ENCODE measurements at places on chromosomes 1 and 21. TPM values are rescaled to one million over a fixed set of nuclear protein-coding genes. Genes with fewer than 3 reads are reported as not detected.

Gene CLCA1
- total RNA-seq, result not detected

GRCh38 chr21:44382536-44382935 lies 29.1 kb downstream of the TRPM2 start:
- no peak for DNase-seq

Gene TMCO2
- total RNA-seq, result 0.54 TPM

- no peak for DNase-seq
Observed at GRCh38 chr1:13818926-13819325, 118.9 kb downstream of the PRDM2 start.

GRCh38 chr1:109821221-109821669 lies 57.5 kb upstream of the EPS8L3 start:
- no peak for DNase-seq

GRCh38 chr1:41856944-41857285 lies 61.8 kb downstream of the HIVEP3 start:
- DNase-seq, result no peak

DNA sequence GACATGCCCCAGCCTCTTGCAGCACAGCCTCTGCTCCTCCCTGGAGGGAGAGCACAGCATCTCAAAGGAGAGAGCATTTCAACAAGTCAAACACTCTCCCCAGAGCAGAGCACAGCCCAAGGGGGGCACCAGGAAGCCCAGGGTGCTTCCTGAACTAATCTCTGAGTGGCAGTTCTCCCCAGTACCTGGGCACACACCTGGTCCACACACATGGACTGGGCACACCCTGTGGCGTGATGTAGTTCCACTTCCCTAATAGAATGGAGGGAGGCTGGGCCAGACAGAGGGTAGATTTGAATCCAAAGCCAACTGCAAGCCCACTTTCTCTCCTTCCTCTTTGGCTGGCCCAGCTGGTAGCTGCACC lies 55.5 kb downstream of the CD46 start:
- no peak for DNase-seq

- no peak for DNase-seq
Observed at GRCh38 chr21:26185021-26185420, 14.5 kb upstream of the APP start.

GRCh38 chr1:14597343-14598006 lies 1.0 kb upstream of the KAZN start:
- DNase-seq, result no peak

Gene LRRC52
- total RNA-seq, result not detected

Gene BGLAP
- total RNA-seq, result 1.2 TPM

Gene SV2A
- total RNA-seq, result 12.7 TPM

DNA sequence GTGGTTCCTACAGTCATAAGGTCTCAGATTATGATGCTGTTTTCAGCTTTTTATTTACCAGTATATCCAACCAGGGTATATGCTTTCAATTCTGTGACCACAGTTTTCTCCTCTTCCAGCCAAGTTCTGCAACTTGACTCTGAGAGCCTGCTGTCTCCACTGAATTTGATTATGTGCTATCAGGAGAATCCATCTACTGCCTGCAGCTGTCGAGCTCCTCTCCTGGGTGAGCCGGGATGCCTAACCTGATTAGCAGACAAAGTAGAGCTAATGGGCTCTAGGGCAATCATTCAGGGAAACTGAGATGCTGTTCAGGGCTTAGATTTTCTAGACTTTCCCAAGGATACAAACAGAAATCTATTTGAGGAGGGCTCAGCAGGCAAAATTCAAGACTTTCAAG lies 271.5 kb upstream of the BEND5 start:
- no peak for DNase-seq

Gene TNFSF4
- 0.15 TPM for total RNA-seq

DNA sequence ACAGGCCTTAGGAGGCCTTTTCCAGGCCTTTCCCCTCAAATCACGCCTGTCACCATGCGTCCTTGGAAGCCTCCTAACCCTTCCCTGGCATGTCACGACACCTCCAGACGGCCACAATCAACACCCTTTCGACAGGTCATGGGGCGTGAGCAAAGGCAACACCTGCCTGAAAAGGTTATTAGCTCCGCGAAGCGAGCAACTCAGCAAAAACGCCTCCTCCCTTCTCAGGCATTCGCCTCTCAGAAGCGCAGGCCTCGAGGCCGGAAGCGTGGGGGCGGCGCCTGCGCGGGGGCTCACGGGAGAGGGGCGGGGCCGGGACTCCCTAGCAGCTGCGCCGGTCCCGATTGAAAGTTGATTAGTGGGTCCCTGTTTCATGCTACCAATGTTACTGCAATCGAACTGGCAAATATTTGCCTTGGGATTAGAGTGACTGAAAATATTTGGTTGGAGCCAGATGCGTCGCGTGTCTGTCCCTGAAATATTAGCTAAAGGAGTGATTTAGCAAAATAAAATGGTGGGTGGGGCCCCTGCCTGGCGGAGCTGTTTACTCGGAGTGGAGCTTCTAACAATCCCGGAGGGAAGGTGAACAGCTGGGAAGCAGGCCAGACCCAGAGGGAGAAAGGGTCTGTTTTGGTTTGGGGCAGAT lies 44.9 kb downstream of the GFI1 start:
- no peak for DNase-seq

DNA sequence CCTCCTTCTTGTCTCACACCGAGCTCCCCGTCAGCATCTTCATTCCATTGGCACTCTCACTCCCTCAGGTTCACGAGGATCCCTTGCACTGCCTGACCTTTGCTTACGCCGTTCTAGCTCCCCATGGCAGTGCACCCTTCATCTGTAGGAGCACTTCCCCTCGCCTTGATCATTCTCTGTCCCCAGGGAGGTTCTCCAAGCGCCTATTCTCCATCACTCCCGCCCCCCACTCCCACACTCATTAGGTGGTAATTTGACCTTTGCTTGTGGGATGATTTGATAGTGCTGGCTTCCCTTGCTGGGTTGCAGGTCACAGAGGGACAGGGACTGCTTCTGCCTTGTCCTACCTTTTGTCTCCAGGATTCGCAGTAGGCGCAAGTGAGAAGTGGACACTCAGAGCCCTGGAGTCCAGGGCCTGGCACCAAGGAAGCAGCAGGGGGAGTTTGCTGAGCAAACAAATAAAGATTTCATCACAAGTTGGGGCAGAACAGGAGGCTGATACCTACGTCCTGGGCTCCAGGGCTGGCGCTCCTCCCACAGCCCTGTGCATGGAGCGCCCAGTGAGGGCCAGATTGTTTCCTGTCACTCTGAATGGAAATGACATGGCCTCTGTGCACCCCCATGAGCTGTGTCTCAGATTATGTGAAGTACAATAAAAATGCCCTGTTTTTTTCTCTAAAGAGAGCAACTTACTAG lies 82.0 kb upstream of the RUNX3 start:
- DNase-seq, result no peak

DNA sequence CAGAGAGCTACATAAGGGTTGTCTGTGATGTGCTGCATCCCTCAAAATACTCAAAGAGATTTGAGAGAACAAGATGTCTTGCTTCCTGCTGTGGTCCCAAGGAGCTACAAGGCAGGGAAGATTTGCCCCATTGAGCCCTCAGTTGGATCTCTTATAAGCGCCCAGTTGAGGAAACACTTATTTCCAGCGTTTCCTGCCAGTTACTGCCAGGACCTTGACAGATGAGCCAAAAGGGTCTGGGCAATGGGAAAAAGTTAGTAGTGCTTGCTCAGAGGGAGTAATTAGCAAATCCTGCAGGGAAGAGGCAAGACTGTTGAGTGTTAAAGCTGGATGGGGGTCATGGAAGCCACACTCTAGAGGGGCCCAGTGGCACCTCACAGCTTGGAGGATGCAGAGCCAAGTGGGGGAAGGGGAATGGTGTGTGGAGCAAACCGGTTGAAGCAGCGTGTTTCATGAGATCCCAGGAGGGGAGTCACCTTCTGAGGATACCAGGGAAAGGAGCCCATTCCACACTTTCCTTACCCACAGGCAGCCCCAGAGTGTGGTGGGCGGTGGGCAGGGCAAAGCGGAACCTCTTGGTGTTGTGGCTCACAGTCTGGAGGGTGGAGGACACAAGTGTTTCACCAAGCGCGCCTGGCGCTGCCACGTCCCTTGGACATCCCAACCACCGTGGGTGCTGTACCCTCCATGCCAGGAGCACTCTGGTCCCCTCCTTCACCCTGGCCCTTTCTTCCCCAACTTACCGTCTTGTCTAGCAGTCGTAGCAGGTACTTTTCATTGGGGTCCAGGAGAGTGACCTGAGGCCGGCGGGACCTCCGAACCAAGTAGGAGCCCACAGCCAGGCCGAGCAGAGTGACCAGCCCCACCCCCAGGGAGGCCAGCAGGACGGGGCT lies 805 bp downstream of the CYB5R1 start:
- no peak for DNase-seq

DNA sequence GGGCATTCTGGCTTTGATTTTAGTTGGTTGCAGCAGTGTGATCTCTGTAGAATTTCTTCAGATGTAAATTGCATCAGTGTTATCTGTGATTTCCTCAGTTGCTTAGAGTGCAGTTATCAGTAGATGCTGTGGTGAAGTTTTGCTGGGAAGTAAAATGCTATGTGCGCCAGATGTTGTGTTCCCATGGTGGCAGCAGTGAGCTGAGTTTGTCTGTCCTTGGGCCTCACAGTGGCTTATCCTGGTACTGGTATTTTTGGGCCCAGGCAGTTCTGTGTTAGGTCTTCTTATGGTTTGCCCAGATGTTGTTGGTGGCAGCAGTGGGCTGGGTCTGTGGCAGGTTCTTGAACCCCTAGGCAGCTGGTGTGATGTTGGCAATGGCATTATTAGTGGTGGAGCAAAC lies 1242.1 kb downstream of the PLA2G4A start:
- DNase-seq, result no peak

Gene RPL5
- 1,318 TPM for total RNA-seq

GRCh38 chr1:76374086-76374485 lies 299.5 kb downstream of the ST6GALNAC3 start:
- no peak for DNase-seq

DNA sequence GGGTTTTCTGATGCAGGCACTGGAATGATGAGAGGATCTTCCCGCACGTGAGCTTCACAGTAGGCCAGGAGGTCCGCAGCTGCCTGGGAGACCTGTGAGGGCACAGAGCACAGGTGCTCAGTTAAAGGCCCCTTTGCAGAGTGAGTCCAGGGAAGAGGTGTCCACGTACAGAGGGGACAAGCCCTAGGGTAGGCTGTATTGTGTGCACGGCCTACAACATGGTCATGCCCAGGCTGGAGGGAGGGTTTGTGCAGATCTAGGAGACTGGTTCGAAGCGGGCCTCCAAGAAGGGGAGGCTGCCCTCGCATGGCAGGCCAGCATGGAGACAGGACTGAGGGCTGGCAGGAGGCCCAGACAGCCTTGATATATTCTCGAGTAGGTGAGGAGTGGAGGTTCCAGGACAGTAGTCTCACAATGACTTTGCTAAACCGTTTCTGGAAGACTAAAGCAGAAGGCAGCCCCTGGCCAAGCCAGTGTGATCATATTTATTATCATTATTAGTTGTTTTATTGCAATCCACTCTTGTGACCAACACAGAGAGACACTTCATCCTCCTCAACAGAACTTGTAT lies 48.0 kb upstream of the B3GALNT2 start:
- DNase-seq, result no peak

Gene TNFRSF1B
- 142 TPM for total RNA-seq

- no peak for DNase-seq
Observed at GRCh38 chr1:173827611-173828010, 2.9 kb upstream of the CENPL start.

Gene CR1L
- 48.0 TPM for total RNA-seq
